Bronchial epithelial cell (primary cell): ENCODE measurements at places on chromosomes 13 and 19. TPM values are rescaled to one million over a fixed set of nuclear protein-coding genes. Genes with fewer than 3 reads are reported as not detected.

Gene SHISA7
- not detected in 2 replicates for total RNA-seq

DNA sequence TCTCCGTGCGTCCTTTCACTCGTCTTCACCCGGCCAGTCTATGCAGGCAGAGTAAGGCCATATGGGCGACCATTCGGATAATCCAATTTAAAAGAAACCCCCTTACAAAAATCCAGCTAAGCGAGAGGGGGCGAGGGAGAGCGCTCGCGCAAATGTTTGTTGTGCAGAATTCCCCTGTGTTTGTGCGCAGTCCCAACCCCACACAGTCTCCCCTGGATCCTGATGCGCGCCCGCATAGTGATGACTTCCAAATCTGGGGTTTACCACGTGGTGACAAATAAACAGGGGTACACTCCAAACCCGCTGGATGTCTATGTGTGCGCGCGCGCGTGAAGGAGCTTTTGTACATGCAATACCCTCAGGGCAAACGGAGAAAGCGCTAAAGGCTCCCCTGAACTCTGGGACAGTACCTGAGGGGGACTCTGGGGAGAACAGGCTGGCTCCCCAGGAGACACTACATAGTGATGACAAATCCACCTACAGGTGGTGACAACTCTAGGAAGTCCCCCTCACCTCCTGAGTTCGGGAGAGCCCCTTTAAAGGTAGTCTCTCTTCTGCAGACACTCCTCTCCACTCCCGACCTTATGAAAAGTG is 8.5 kb downstream of the SOX21 start:
- no peak for DNase-seq

GRCh38 chr13:99565478-99566124 is 64.3 kb downstream of the TM9SF2 start:
- no peak for DNase-seq

DNA sequence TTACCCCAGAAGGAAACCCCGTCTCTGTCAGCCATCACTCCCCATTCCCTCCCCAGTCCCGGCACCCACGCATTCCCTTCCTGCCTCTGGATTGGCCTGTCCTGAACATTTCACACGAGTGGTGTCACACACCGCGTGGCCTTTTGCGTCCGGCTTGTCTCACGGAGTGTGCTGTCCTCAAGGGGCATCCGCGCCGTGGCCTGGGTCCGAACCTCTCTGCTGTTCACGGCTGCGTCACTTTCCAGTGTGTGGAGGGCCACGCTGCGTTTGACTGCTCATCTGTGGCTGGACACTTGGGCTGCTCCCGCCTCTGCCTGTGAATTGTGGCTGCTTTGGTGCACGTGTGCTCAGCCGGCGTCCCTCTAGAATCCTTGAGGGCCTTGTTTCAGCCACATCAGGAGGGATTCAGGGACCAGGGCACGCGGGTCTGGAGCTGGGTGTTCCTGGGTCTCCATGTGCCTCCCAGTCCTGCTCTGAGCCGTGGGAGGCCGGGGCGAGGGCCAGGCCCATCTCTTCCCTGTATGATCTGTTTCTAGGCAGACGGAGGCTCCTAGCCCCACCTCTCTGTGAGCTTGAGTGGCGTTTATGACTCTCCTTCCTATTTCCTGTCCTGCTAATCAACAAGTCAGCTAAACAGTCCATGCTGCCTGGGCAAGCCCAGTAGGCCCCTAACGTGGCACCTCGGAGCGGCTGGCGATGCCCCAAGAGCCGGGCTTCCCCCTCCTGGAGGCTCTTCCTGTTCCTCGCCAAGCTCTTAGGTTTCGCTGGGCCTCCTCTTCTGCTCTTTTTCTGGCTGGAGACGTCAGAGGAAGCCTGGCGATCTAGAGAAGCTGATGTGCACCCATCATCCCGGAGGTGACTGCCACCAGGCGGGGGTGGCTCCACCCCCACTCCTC is 8.1 kb downstream of the STK11 start:
- peak; percentile 96 for DNase-seq

DNA sequence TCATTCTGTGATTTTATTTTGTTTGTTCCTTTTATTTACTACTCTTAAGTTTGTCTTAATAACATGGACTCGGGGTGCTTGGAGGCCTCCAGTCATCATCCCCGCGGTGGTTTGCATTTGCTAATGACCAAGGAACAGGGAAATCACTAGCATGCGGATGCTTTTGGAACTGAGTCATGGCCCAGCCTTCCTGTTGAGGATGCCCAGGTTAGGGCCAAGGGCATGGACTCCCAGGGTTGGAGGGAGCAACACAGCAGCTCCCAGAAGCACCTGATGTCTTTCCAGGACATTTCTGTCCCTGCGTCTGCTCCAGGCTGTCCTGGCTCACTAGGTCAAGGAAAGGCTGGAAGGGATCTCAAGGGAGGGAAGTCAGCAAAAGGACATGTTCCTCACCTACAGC is 423.7 kb upstream of the TSHZ3 start:
- no peak for DNase-seq

DNA sequence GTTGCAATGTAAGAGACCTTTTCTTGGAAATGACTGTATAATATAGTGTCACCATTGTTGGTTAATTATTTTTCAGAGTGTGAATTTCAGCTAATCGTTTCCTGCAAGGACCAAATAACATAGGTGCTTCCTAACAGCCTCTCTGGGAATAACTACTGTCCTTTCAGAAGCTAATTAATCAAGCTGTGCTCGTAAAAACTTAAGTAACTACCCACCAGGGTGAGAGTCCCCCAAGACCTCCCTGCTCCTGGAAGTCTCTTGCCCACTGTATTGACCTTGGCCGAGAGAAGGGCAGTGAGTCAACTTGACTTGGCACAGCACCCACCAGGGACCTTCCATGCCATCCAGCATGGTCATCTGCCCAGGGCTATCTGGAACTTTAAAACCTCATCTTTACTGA is 50.3 kb downstream of the UQCRFS1 start:
- DNase-seq = no peak

DNA sequence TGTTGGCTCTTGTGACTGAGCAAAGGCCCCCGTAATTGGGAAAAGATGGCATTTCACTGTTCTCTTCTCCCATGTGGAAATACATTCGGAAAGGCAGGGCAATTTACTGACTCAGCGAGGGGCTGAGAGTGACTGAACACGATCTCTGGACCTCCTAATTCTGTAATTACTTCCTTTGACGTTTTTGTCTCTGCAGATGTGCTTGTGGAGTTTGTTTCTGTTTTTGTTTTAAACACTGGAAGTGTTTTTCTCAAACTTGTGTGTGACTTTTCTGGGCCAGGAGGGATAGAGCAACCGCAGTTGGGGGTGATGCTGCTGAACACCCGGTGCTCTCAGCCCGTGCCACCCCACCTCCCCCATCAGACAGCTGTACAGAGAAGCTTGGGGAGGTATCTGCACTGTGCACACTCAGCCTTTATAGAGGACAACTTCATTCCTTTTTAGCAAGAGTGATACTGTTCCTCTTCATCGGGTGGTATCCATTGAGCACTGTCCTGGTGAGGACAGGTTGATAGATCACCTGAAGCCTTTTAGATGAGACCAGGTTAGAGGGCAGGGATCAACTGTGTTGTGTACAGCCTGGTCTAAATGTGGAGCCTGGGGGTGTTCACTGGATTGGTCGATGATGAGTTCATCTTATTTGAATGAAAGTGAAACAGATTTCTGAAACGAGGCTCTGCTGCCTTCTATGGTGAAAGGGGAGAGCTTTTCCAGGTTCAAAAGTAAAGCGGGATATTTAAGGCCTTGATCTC is 117.4 kb downstream of the ESD start:
- DNase-seq = no peak

Gene PLEKHA4
- 0.79 and 2.2 TPM in 2 replicates for total RNA-seq

Gene DPY19L3
- total RNA-seq = 4.9 and 5.8 TPM in 2 replicates

Gene EDDM13
- not detected in 2 replicates for total RNA-seq

Gene HTR2A
- total RNA-seq = not detected in 2 replicates

GRCh38 chr19:54530866-54531265 is 28.2 kb downstream of the LAIR2 start:
- DNase-seq = no peak

DNA sequence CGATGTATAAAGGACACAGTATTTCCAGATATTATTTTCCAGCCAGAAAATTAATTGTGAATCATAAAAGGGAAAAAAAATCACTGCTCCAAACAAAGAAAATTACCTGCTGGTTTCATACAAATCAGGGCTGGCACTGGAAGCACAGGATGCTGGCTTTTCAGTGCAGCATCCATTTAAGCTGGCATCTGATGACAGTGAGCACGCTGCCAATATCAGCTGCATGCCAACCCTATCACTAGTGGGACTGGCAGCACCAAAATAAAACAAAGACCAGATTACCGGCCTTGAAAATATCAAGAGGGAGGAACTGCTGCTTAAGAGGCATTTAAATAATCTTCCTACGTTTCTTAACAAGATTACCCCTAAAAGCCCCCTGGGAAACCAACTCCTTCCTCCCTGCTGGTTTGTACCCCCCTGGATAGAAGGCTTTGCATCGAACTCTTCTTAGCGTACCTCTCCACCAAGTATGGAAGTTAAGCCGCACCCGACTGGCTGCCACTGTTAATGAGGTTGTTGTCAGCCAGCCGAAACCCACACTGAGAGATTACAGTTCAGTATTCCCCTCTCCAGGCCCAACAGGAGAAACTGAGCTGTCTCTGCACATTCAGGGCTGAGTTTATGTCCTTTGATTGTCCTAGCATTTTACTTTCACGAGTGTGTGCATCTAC is 257.8 kb downstream of the EFNB2 start:
- no peak for DNase-seq

- DNase-seq = peak; percentile 58
Observed at GRCh38 chr19:52237771-52238400, 31.5 kb upstream of the ZNF766 start.

Gene GPR12
- not detected in 2 replicates for total RNA-seq

GRCh38 chr13:100510208-100510957 is 78.2 kb downstream of the GGACT start:
- no peak for DNase-seq

GRCh38 chr19:46378268-46378667 is 31.4 kb downstream of the PPP5C start:
- peak; percentile 14 for DNase-seq

Gene ZIK1
- total RNA-seq = 7.4 and 8.4 TPM in 2 replicates

Gene ZNF433
- total RNA-seq = 5.5 and 8.8 TPM in 2 replicates

DNA sequence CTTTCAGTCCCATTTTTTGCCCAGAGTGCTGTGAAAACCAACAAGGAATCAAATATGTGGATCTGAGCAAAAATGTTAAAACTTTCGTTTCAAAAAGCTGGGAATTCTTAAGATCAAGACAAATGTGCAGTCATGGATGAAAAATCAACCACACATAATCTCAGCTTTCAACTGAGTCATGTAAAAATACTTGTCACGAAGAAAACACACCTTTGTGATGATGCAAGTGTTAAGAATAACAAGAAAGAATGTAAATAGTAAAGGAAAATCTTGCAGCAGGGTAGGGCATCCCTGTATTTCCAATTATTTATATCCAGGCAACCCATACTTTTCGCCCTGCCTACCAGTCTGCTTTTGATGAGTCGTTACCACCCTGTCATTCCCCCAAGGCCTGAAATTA is 27.4 kb upstream of the DCLK1 start:
- DNase-seq = peak; percentile 61

DNA sequence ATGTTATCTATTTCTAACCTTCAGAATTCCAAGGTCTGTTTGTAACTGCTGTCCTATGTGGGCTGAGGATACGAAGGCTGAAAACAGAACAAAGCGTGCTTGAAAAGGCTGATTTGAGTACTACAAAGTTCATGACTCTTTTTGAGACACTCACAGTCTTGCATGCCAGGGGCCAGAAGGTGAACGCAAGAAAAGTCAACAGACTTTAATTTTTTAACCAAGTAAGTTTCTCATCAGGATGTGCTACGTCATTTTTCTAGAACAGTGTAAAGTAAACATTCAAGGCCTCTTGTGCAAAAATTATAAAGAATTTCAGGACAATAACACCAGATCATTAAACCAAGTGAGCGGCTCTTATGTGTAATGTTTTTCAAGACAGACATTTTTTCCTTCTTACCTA is 163.5 kb downstream of the COG6 start:
- DNase-seq = peak; percentile 26

- DNase-seq = peak; percentile 80
Observed at GRCh38 chr13:73496711-73497110, 437.9 kb downstream of the KLF5 start.

GRCh38 chr19:41276231-41276630 is 12.1 kb downstream of the HNRNPUL1 start:
- no peak for DNase-seq

- no peak for DNase-seq
Observed at GRCh38 chr19:28303502-28303901, 909.4 kb downstream of the UQCRFS1 start.

Gene IFI30
- total RNA-seq = 17.6 and 20.6 TPM in 2 replicates

DNA sequence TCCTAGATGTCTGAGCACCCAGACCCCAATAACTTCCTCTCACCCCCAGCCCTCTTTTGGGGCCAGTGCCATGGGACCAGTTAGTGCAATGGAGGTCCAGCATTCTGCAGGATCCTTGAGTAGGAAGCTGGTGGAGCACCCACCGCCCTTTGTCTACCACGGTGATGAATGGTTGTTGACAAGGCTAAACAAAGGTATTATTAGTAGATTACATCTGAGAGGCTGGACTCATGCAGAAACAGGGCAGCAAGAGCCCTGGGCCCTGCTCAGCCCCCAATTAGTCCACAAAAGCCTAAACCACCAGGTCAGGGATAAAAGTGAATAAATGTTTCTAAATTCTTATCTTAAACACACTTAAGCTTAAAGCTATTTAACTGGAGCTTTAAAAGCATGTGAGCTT is 196.5 kb upstream of the TSHZ3 start:
- DNase-seq = no peak

Gene PRPF31
- total RNA-seq = 37.8 and 47.1 TPM in 2 replicates

GRCh38 chr13:37192956-37193355 is 87.5 kb upstream of the CSNK1A1L start:
- DNase-seq = peak; percentile 44

GRCh38 chr19:41895745-41896580 is 13.0 kb downstream of the ARHGEF1 start:
- DNase-seq = no peak

- DNase-seq = no peak
Observed at GRCh38 chr13:59734393-59734792, 429.3 kb downstream of the DIAPH3 start.

DNA sequence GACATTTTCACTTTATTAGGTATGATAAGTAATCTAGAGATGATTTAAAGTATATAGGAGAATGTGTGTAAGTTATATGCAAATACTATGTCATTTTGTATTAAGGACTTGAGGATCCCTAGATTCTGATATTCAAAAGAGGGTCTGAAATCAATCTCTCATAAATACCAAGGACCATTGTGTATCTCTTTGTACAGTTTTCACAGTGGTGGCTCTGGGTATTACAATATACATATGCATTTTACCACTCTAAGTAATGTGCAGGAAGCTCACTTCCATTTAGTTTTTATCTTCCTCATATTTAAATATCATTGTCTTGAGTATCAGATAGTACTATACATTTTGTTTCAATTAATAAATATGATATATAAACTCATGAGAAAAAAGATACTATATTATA is 862.6 kb upstream of the PCDH20 start:
- no peak for DNase-seq

Gene PSG6
- total RNA-seq = not detected in 2 replicates

Gene CYP2A6
- total RNA-seq = not detected in 2 replicates

DNA sequence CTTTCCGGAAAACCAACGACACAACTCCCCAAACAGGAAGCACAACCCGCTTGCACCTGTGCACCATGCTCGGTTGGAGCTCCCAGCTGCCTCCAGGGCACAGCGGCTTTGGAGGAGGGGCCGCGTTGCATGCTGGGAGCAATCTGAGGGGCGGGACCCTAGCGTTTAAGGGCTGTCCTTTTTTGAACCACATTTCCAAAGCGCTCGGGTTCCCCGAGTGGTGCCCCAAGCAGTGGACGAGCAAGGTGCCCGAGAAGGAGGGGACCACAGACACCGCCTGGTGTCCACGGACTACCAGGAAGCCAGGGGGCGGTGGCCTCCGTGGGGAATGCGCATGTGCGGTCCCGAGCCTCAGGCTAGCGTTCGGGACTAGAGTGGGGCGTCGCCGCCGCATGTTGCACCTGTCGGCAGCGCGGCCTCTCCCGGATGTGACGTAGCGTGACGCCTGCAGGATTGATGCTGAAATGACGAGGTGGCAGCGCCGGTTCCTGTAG is 11.9 kb upstream of the ZNF57 start:
- no peak for DNase-seq
